T47D (cell line): ENCODE measurements at places on chromosomes 13 and 19.

DNA sequence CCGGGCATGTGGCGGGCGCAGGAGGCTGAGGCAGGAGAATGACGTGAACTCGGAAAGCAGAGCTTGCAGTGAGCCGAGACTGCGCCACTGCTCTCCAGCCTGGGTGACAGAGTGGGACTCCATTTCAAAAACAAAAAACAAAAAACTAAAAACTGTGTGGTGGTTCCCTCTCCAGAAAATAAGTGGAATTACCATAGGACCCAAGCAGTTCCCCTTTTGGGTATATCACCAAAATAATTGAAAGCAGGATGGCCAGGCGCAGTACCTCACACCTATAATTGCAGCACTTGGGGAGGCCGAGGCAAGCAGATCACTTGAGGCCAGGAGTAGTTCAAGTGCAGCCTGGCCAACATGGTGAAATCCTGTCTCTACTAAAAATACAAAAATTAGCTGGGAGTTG is 15.7 kb upstream of the LDLR start:
- DNase-seq, result no peak

DNA sequence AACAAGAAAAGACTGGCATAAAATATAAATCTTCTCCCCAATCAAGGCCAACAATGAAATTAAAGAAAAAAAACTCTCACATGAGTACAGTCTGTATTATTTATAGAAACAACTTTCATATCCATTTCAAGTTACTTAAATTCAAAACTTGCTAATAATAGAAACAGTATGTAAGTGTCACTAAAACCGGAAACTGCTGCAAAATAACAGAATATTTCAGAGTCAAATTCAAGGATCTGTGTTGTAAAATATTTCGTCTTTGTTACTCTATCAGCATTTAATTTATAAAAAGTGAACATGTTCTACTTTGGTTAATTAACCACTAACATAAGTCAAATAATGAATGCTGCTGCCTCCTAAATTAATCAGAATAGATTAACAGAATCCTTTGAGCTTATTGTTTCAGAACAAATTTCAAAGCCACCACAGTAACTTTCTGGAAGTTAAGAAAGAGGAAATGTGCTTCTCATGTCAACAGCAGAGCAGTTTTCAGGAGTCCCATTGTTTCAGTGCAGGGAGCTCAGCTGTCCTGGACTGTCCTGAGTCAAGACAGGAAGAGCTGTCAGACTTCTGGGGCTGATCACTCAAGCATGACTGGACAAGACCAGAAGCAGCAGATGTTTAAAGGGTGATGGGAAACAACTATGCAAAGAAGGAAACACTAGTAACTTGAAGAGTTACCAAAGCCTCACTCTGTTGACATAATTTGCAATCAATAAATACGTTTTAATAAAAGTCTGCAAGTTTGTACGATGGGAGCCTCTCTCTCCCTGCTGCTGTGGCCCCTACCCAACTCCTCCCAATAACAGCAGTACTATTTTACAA is 76.9 kb downstream of the FOXO1 start:
- DNase-seq, result no peak

DNA sequence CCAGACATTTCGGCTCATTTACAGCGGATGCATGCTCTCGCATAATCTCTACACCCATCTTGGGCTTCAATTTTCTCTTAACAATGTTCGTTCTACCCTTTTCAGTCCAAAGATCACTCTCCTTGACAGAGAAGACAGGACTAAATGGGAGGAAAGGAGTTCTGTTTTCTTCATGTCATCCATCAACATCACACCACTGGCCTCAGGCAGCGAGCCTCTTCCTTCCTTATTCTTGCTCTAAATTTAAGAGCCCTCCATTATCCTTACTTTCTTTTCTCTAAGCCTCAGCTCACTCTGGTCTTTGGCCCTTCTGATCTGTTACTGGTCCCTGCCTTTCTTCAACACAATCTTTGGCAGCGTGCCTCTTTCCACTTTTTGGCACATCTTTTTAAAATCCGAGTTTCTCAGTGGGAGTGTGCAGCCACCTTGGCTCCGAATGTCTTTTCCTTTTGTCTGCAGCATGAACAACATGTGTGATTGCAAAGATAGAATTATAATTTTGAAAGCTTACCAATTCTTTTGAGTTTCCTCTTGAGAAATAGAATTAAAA is 98.7 kb downstream of the FAM216B start:
- DNase-seq, result no peak

- no peak for DNase-seq
Measured at GRCh38 chr13:99299920-99300341, 7.3 kb downstream of the GPR183 start.
